ENCODE measurements at places on chromosomes 6 and 20. TPM values are rescaled to one million over a fixed set of nuclear protein-coding genes. Genes with fewer than 3 reads are reported as not detected.

DNA sequence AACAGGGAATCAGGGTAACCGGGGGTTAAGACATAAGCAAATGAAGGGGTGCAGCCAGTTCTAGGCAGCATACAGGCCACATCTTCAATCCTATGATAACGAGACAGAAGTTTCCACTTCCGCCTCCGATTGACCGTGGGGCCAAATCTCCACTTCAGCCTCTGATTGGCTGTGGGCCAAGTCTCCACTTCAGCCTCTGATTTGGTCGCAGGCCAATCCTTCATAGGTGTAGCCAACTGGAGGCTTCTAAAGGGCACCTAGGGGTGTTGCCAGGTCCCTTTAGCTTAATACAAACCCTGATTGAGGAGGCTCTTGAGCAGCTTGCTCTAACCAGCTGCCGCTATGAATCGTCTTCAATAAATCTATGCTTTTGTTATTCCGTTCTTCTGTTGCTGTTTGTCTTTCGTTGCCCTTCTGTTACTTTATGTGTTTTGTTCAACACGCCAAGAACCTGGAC is 2.1 kb upstream of the ERGIC3 start:
- no peak for DNase-seq

Gene SLC17A3
- not detected for total RNA-seq

Gene KCNQ2
- 1.2 TPM for total RNA-seq

DNA sequence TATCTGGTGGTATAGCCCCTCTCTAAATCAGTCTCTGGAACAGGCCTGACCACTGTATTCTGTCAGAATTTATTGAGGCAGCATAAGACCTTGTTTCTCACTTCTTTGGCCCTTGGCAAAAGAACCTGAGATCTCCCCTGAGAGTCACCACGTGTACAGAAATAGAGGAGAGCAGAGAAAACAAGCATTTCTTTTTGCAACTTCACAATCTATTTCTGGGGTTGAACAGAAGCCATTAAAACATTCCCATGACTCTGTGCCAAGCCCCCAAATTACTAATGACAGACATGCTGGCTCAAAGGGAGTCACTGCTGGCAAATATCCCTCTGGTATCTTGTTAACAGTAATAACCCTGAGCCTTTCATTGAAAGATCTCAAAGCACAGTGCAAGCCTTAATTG is 395.3 kb downstream of the MAFB start:
- no peak for DNase-seq

DNA sequence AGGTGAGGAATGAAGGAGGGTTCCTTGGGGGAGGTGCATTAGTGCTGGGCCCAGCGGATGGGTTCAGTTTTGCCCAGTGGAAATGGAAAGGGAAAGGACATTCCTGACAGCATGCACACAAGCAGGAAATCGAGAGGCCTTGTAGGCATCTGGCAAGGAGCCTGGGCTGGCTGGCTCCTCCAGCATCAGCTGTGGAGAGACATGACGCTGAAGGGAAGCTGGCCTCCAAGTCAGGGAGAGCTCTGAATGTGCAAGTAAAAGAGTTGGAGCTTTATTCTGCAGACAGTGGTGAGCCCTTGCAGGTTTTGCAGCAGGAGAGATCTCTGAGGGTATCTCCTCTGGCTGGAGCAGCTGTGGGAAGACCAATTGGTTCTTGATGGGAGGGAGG is 154.3 kb downstream of the MRPL14 start:
- peak; percentile 88 for DNase-seq

DNA sequence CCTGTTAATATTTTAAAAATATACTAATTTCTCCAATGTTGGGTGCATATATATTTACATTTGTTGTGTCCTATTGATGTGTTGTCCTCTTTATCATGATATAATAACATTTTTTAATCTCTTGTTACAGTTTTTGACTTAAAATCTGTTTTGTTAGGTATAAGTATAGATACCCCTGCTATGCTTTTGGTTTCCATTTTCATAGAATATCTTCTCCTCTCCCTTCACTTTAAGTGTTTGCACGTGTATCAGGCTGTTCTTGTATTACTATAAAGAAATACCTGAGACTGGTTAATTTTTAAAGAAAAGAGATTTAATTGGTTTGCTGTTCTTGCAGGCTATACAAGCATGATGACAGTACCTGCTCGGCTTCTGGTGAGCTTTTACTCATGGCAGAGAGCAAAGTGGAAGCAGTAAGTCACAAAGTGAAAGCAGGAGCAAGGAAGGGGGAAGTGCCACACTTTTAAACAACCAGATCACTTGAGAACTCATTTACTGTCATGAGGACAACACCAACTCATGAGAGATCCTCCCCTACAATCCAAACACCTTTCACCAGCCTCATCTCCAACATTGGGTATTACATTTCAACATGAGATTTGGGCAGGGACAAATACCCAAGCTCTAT is 340.5 kb upstream of the SYNCRIP start:
- no peak for DNase-seq

Gene PTCHD4
- total RNA-seq: 2.1 TPM

DNA sequence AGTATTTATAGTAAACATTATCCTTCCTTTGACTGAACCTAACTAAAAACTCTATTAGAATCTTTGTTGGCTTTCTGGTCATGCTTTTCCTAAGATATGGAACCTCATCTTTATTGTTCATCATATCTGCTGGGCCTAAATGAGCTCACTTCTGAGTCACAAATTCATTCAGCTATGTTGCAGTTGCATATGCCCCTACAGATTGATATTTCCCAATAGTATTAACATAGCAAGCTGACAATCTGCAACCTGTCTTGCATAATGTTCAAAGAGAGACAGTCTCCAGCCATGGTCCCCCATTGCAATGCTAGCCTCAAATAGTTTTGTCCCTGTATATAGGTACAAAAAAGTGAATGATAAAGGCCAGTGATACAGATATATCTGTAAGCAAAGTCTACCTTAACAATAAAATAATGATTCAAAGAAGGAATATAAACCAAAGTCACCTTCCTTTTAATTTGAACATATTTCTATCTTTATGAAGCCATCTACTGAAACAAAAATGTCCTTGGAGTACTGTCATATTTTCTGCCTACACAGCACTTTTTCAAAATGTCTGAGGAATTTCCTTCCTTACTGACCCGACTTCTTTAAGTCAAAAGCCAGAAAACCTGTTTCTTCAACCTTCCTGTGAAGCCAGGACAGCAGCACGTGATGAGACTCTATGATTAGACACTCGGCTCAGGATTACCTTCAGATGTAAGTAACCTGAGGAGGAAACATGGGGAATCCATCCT is 140.7 kb downstream of the UBE3D start:
- no peak for DNase-seq

Gene CSTF1
- 23.0 TPM for total RNA-seq

DNA sequence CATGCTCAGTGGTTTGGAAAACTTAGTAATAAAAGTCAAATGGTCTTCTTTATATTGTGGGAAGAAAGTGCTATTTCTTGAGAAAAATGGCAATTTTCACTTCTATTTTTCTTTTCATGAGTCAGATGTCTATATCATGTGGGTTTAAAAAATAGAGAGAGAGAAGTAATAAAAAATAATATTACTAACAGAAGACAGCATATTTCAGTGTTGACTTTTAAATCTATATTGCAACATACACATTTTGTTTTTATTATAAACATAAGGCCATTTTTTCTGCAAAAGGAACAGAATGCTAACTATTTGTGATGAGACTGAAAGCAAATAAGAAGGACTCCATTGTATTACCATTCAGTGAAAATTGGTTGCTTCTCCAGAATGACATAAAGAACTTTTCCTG is 135.1 kb upstream of the CNR1 start:
- no peak for DNase-seq

Gene PRR18
- total RNA-seq: 0.20 TPM

GRCh38 chr6:15327271-15327670 is 81.4 kb downstream of the JARID2 start:
- no peak for DNase-seq

Gene EYS
- total RNA-seq: 0.69 TPM

DNA sequence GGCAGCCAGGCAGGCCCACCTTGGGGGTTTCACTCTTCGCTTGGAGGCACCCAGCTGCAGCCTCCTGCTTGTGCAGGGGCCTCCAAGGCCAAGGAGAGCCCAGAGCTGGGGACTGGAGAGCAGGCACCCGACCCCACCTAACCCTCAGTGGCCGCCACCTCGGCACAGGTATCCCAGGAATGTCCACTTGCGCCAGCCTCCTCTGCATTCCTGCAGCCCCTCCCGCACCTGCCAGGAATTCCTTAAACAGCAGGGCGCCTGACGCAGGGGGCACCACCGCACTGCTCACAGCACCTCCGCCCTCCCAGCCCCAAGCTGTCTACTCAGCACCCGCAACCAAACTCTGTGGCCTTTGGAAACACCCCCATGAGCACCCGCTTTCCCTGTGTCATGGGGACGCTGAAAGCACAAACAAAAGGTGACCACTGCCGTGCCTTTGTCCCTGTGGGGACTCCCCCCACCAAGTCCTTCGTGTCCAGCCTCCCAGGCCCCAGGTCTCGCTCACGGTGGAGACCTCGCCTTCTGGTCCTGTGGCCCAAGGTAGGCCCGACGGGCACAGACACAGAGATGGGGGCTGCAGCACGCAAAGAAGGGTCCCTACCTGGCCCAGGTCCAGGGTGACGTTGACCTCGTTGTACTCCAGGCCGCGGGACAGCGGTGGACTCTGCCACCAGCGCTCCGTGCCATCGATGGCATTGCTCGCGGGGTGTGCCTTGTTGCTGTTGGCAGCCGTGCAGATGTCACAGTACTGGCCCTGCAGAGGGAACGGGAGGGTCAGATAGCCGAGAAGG is 5.1 kb downstream of the LAMA5 start:
- no peak for DNase-seq

- no peak for DNase-seq
These were observed 622 bp downstream of the MAFB start for GRCh38 chr20:40688129-40689099.

- DNase-seq: no peak
These were observed 9.8 kb upstream of the CGA start for GRCh38 chr6:87104667-87105066.

- DNase-seq: peak; percentile 22
These were observed 4.0 kb downstream of the PPP1R18 start for GRCh38 chr6:30682143-30683117.

Gene LPA
- total RNA-seq: not detected

Gene TFEB
- total RNA-seq: 4.2 TPM

DNA sequence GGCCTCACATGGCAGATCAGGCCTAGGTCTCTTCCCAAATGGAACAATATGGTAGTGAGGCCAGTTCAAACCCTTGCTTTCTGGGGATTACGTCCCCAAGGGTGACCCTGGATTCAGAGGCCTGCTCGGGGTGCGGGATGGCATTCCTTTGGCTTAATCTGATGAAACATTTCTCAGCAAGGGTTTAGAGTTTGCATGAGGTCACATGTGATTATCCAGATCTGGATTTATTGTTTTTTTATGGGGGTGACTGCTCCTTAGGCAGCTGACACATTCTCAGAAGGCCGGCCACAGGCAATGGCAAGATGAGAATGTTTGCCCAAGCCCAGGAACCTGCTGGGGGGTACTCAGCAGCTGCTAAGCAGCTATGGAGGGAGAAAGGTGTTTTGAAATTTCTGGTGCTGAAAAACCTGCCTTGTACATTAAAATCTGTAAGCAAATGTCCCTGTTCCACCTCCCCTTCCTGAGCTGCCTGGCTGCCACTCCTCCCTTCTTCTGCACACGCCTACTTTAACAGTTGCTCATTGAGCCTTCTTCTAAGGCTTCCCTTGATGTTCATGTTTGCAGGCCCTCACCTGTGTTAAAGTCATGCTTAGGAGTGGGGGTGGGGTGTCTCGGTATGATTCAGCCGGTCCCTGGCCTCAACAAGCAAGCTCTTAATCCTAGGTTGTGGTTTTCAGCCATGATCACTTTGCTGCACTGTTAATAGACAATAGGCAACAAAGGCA is 37.9 kb upstream of the FUCA2 start:
- DNase-seq: no peak

Gene CLPSL1
- not detected for total RNA-seq

DNA sequence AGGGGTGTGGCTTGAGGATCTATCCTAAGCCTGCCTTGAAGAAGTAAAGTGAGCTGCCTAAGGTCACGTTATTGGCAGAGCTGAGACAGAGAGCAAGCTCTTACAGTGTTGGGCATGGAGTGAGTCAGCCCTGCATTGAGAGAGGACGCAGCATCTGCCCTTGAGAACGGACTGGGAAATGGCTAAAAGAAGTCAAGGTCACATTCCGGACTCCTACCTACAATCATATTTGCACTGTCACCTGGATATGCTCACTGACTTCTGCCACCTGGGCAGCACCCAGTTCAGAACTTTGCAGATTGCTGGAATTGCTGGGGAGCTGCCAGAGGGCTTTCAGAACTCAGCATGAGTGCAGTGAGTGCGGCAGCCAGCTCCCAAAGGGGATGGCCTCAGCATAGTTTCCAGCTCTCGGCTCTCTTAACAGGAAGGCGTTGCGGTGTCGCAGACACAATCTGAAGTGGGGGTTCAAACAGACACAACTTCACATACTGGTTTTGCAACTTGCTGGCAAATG is 199.3 kb upstream of the SGK1 start:
- DNase-seq: peak; percentile 63

- no peak for DNase-seq
These were observed 166.3 kb downstream of the SLC35B3 start for GRCh38 chr6:8269094-8269493.

- peak; percentile 90 for DNase-seq
These were observed 91.4 kb upstream of the BTBD3 start for GRCh38 chr20:11826334-11826733.

DNA sequence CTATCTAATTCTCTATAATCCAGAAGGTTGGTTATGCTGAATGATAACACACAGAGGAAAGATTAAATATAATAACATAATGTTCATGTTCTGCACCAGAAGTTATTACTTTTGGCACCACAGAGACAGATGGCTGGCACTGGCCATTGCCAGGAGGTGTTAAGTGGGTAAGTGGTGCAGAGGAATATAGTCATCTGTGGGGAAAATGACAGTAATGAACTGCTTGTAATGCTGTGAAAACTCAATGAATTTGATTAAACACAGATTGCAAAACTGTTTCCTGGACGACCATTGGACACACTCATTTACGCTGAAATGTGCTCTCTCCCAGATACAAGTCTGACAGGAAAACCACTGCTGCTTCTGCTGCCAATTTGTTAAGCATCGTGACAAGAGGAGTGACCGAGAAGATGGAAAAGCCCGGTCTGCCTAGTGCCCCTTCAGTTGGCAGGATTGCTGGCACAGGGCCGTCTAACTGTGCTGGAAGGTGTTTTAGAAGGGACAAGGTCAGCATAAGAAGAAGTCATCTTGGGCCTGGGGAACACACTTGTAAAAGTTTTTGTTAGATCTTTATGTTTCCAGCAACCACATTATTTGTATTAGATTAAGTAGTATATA is 567.4 kb downstream of the CBLN4 start:
- no peak for DNase-seq

DNA sequence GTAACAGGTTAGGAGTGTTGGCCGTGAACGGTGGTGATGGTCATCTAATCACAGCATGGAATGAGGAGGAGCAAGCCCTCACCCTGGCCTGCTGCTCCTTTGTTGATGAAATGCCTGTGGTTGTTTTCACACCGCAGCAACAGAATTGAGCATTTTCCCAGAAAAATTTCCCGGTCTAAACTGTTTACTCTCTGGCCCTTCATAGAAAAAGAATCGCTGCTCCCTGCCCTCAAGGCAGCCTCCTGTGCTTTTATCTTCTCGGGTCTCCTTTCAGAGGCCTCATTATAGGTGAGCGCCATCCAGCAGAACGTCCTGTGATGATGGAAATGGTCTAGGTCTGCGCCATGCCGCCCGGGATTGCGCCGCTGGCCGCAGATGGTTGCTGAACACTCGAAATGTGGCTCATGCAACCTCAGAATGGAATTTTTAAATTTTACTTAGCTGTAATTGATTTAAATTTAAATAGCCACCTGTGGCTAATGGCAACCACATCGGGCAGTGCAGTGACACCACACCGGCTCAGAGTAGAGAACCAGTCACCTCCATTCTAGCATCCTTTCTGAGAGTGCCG is 30.2 kb downstream of the PHACTR3 start:
- no peak for DNase-seq

- no peak for DNase-seq
These were observed 41.4 kb upstream of the PCMTD2 start for GRCh38 chr20:64214113-64214512.

Gene OR12D1
- not detected for total RNA-seq

Data from skin of body (tissue), 3 donors.